ENCODE measurements at places on chromosomes 2 and 18. TPM values are rescaled to one million over a fixed set of nuclear protein-coding genes. Genes with fewer than 3 reads are reported as not detected.

DNA sequence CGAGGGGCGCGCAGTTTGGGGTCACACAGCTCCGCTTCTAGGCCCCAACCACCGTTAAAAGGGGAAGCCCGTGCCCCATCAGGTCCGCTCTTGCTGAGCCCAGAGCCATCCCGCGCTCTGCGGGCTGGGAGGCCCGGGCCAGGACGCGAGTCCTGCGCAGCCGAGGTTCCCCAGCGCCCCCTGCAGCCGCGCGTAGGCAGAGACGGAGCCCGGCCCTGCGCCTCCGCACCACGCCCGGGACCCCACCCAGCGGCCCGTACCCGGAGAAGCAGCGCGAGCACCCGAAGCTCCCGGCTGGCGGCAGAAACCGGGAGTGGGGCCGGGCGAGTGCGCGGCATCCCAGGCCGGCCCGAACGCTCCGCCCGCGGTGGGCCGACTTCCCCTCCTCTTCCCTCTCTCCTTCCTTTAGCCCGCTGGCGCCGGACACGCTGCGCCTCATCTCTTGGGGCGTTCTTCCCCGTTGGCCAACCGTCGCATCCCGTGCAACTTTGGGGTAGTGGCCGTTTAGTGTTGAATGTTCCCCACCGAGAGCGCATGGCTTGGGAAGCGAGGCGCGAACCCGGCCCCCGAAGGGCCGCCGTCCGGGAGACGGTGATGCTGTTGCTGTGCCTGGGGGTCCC lies at the start of gene ITGA4:
Gene ITGA4 (plus strand): TSS at position 266 of the 620 bp plus-strand sequence. CDS start 269 bp downstream, at position 535.
- peak; percentile 45 for DNase-seq

DNA sequence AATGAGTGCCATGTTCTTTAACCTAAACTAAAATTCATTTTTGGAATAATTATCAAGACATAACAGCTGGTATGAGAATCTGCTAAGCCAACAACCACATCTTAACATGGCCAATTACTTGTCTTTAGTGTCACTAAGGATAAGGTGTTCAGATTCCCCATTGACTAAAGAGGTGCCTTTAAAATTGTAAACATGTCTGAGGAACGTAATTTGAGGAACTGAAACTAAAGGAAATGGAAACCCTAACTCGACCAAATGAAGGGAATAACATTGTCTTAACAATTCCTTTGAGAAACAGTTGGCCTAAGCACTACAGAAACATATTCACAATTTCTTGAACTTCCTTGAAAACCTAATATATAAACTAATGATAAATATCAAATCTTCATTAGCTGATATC lies 355.4 kb upstream of the GULP1 start:
- DNase-seq = no peak

DNA sequence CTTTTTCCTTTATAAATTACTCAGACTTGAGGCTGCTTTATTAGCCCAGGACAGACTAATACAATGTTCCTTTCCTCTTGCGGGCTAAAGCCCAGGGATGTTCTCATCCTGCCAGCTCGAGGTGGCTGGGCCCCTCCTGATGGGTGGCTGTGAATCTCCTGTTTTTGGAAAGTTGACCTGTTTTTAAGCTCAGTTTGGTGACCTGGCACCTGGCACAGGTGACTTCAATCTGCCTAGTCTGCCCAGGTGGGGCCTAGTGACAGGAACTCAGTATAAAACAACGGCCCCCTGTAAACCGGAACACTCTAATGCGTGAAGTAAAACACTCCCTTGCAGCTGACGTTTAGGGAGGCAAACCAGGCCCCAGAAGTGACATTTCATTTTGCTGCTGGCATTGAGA lies 92.7 kb upstream of the SNTG2 start:
- no peak for DNase-seq

DNA sequence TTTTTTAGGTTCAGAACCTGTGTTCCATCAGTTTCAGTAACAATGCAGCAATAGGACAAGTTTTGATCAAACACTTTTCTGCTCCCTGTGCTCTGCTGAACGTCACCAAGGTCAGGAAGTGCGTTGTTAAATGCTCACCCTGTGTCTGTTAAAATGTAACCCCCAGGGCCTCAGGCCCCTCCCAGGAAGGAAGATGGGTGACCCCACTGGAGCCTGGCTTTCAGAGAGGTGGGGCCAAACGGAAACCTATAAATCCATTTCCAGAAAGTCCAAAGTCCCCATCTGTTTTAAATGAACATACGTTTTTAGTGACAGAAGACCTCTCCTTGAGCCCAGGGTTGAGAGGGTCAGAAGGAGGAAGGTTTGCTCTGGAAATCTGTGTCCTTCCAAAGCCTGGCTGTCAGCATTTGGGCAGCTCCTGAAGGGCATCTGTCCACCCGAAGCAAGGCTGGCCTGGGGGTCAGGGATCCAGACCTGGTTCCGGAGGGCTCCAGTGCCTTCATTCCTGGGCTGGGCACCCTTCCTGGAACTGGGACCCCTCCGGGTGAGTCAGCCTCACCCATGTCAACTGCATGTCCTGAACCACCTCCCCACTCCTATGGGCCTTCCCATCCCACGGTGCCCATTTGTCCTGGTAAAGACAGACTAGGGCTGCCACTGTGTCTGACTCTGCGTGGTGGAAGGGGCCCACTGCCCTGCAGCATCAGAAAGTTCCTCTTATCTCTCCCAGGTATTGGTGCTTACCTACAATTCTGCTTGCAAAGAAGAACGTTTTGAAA lies 117.4 kb upstream of the COPS8 start:
- DNase-seq = no peak

- no peak for DNase-seq
Measured at GRCh38 chr2:1231466-1232063, 181.7 kb upstream of the TPO start.

GRCh38 chr2:42909966-42910365 lies 117.6 kb upstream of the HAAO start:
- DNase-seq = no peak

DNA sequence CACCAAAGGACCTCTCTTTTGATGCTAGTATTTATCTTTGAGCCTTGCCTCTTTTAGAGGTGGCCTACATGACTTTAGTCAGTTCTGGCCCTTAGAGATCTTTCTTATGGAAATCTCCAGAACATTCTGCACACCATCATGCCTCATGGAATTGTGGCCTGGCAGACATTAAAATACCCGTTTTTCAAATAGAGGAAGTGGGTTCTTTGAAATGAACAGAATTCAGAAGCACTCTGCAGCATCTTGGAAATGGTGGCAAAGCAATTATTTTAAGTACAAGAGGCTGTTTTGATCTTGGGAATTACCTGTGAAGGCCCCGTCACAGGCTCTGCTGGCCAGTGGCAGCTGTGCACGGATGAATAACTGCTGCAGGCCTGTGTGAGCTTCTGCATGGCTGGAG lies 40.7 kb upstream of the APCDD1 start:
- no peak for DNase-seq

- no peak for DNase-seq
Measured at GRCh38 chr18:27314996-27315395, 129.9 kb upstream of the CHST9 start.

DNA sequence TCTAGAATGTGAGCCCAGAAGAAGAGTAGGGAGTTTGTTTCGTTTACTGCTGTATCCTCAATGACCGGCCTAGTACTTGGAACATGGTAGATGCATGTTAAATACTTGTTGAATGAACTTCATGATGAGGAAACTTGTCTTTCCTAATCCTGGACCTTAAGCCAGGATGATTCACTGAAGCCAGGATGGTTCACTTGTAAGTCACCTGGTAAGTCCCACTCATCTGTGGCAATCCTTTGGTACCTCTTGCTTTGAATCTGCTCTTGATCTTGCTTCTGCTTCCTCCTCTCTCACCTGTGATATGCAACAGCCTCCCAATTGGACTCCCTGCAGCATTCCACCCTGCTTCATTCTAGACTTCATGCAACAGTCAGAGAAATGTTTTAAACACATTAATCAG lies 43.6 kb downstream of the QPCT start:
- DNase-seq = no peak

DNA sequence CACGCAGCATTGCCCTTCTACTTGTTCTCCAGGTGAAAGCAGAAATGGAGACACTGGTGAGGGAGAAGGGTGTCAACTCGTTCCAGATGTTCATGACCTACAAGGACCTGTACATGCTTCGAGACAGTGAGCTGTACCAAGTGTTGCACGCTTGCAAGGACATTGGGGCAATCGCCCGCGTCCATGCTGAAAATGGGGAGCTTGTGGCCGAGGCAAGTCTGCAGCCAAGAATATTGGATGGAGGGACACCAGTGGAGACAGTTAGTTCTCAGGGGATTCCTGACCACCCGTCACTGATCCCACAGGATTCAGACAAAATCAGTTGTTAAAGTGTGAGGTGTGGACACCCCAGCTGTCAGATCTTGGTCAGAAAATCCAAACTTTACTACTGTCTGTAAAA lies 43.2 kb upstream of the MAPRE3 start:
- DNase-seq = no peak

GRCh38 chr18:54561706-54562267 lies 29.3 kb upstream of the DYNAP start:
- DNase-seq = no peak

GRCh38 chr2:44330801-44331200 lies 30.5 kb downstream of the PREPL start:
- no peak for DNase-seq

GRCh38 chr2:181656450-181657291 lies at the start of gene CERKL:
Gene CERKL, minus strand, starts transcription at chr2:181657105. Its CDS starts 99 bp downstream, at chr2:181657006.
- DNase-seq = no peak

GRCh38 chr2:196131949-196132925 lies 39.1 kb downstream of the STK17B start:
- no peak for DNase-seq

- DNase-seq = no peak
Measured at GRCh38 chr2:128436479-128437203, 118.0 kb upstream of the HS6ST1 start.

DNA sequence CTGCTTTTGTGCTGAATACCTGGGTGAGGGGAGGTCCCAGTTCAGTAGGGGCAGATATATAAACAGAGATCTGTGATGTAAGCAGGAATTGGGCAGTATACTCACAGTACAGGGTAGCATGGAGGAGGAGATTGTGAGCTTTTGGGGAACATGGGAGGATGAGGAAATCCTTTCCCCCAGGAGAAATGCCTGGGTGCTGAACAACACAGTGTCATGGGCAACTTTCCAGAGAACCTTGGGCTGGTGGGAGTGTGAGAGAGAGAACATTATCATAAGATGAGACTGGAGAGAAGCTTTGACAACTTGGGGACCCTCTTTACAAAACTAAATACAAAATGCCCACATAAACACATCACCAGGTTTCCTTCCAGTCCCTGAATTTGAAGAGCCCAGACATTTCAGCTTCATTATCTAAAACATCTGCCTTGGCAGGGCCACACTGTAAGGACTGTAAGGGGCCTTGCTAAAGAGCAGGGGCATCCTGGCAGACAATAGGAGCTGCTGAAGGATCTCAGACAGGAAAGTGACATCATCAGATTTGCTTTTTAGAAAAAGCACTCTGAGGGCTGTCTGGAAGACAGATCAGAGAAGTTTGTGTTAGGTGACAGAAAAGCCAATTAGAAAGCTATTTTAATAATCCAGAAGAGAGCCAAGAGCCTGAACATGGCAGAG lies 303.1 kb upstream of the FBXO11 start:
- peak; percentile 58 for DNase-seq

DNA sequence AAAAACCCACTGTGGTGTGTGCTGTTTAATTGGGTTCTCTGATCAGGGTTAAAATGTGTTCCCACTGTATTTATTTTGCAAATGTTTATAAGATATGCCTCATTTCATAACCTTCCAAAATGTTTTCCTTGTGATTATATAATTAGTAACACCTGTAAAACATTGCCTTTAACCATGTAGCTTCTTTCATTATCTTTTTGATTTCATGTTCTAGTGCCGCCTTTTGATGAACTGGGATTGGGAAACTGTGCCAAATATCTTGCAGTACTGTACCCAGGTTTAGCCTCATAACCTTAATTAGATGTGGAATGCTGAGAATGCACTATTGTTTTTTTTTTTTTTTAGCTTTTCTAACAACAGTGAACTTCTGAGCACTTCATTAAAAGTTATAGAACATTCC lies 96.9 kb downstream of the TANC1 start:
- no peak for DNase-seq

GRCh38 chr2:96508521-96509113 lies 3.5 kb upstream of the NEURL3 start:
- DNase-seq = no peak

GRCh38 chr2:79729532-79729931 lies 216.7 kb downstream of the CTNNA2 start:
- DNase-seq = no peak

DNA sequence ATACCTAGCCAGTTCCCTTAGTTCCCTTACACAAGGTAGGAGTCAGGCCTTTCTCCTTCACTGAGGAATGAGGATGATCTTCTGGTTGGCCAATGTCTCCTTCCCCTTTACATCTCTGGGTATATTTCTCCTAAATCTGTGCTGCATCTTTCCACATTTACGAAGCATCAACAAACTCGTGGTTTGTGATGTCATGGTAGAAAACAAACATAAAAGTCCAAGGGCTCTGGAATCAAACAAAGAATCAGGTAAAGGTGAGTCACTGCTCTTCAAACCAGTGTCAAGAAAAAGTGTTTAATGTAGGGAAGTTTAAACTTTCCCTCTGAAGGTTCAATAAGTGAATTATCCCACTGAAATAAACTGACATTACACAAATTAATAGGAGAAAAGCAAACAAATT lies 122.9 kb downstream of the METTL8 start:
- DNase-seq = no peak

DNA sequence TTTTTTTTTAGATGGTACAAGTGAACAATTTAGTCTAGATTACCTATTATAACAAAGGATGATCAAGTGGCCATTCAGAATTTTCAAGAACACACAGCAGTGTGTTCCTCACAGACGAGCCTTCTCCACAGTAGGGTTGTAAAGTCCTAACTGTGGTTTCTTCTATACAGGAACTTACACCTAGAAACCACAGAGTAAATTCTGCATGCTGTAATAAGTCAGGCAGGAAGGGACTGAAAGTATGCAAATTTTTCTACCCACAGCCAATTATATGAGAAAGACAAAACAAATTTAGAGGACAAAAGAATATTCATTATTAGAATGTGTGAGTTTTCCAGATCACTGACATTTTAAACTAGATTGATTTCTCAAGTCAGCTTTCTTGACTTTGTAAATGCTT lies 99.5 kb downstream of the RBMS1 start:
- no peak for DNase-seq

The SOX11 gene
- total RNA-seq = not detected

The DLX2 gene
- not detected for total RNA-seq

The NYAP2 gene
- not detected for total RNA-seq

The AQP4 gene
- not detected for total RNA-seq

The SPR gene
- 33.3 TPM for total RNA-seq

The CNGA3 gene
- total RNA-seq = 1.3 TPM

The C2orf92 gene
- total RNA-seq = 18.4 TPM

The RAX gene
- total RNA-seq = not detected

The CHRNG gene
- total RNA-seq = not detected

The MCM6 gene
- total RNA-seq = 17.8 TPM

The LIPG gene
- total RNA-seq = 0.44 TPM

The TANC1 gene
- total RNA-seq = 66.3 TPM

The SERPINB11 gene
- not detected for total RNA-seq

Measured in tibial nerve (tissue), 4 donors.